ENCODE measurements at places on chromosomes 4 and X.
A peak's percentile ranks its signal among the peaks of the same experiment; 100 is the strongest.

- DNase-seq = peak; percentile 12
Measured at GRCh38 chrX:64204701-64205440, 637 bp downstream of the AMER1 start.

DNA sequence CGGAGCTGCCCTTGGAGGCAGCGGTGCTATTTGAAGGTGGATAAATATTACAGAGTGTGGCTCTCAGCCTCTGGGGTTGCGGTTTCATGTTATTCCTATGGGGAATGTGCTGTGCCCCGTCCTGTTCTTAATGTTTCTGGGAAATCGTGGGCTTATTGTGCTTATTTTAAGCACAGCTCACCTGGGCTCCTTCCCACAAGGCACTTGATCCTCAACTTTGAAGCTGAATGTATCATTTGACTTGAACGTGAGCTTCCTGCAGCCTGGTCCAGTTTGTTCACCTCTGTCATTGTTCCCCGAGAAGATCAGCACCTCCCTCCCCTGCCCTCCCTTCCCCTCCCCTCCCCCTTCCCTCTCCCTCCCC is 3.9 kb downstream of the SORCS2 start:
- no peak for DNase-seq

DNA sequence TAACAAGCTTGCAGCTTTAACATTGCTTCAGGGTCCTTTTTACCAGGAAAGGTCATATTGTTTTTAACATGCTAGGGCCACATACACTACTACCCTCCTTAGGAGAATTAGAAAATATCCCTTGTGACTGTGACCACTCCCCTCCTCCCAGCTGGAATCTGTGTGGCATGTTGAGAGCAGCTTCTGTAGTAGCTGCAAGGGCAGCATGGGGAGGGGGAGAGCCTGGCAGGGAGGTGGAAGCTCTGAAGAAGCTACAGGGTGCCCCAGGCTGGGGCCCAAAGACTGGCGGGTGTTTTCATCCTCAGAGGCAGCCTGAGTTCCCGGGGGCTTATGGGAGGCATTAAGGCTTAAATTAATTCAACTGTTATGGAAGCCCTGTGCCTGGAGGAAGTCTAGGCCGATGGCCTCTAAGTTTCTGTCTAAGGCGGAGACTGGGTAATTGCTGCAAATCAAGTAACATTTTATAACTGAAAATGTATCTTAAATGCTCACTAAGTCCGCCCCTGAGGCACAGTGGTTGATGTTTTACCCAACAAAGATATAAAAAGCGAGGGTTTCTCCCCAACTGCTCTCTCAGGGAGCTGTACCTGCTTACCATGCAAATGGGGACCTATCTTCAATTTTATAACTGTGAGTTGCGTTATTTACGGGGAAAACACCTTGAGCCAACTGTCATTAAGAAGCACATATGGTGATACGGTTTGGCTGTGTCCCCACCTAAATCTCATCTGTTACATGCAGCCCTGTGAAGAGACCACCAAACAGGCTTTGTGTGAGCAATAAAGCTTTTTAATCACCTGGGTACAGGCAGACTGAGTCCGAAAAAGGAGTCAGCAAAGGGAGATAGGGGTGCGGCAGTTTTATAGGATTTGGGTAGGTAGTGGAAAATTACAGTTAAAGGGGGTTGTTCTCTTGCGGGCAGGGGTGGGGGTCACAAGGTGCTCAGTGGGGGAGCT is 37.4 kb upstream of the STS start:
- no peak for DNase-seq

- no peak for DNase-seq
Measured at GRCh38 chr4:115376866-115377265, 263.4 kb upstream of the NDST4 start.

- DNase-seq = no peak
Measured at GRCh38 chr4:95095348-95095974, 337.7 kb downstream of the BMPR1B start.

DNA sequence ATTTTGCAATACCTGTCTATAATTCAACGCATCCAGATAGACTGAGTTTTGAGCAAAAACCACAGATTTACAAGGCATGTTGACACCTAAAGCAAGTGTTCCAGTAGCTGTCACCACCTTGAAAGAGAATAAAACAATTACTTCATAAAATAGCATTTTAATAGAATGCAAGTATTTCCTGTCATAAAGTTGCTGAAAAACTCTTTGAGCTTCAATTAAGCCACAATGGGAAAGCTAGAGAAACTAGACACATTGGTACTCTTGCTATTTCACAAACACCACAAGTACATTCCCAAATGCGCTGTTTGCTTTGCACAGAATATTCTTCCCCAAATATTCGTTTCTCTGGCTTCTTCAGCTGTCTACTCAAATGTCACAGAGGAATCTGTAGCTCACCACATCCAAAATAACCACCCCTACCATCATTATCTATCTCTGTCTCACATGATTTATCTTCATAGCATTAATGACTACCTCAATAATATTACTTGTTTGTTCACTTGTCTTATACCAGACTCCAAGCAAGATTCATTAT is 70.3 kb downstream of the DDX60 start:
- DNase-seq = no peak

GRCh38 chrX:104310090-104310489 is 55.4 kb upstream of the ESX1 start:
- DNase-seq = no peak

GRCh38 chrX:29257521-29257920 is 670.3 kb downstream of the IL1RAPL1 start:
- DNase-seq = no peak

DNA sequence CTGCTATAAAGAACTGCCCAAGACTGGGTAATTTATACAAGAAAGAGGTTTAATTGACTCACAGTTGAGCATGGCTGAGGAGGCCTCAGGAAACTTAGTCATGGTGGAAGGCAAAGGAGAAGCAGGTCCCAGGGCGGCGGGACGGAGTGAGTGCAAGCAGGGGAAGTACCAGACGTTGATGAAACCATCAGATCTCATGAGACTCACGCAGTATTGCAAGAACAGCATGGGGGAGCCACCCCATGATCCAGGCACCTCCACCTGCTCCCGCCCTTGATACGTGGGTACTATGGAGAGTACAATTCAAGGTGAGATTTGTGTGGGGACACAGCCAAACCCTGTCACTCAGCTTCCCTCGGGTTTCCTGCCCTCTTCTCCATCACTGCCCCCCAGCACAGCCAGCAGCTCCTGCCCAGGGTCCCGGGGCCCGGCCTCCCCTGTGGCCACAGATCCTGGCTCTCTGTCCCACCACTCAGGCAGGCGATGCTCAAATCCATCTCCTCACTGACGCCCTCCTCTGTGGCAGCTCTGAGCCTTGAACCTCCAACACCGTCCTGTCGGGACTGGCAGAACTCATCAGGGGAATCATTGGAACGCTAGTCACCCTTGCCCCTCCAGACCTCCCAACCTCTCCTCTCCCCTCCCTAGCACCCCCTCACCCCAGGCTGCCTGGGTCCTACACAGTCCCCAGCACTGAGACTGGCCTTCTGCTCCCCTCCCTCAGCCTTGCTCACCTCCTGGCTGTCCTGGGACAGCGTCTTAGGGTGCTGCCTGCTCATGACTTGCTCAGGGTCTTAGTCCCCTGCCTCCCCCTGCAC is 37.6 kb downstream of the FGFRL1 start:
- peak; percentile 29 for DNase-seq

GRCh38 chrX:153794897-153795816 is 689 bp downstream of the SSR4 start:
- peak; percentile 17 for DNase-seq

DNA sequence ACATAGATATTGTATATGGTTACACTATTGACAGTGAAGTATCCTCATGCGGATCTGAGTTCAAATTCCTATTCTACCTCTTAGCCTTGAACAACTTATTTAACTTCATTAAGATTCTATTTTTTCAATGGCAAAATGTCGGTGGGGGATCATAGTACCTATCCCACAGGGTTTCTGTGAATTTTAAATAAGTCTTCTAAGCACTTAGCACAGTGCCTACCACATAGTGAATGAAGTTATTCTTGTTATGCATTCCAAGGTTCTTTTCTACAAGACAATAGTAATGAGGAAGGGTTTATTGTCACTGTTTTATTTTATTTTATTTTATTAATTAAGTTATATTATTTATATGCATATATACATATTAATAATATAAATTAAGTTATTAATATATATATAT is 8.8 kb upstream of the ENAM start:
- DNase-seq = no peak

- no peak for DNase-seq
Measured at GRCh38 chr4:6095023-6095752, 77.0 kb upstream of the C4orf50 start.

DNA sequence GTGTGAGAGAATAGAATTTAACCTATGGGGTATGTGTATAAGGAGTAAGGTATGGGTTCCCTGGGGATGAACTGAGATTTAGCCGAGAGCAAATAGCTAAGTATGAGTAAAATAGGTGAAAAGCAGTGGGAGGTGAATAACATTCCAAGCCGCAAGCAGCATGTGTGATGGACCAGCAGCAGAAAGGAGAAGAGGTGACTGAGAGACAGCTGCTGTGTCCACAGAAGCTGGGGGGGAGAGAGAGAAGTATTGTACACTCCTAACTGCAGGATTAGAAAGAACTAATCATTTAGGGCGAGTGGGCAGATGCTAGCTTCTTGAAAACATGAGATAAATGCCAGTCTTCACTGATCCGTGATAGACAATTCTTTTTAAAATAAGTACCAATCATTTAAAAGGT is 296.0 kb downstream of the KLHL4 start:
- DNase-seq = no peak

GRCh38 chr4:65670331-65671031 is at the start of gene EPHA5:
TSS of gene EPHA5 (minus strand) at chr4:65670489. CDS start at chr4:65669742, 747 bp downstream.
- no peak for DNase-seq

- DNase-seq = no peak
Measured at GRCh38 chr4:100827756-100828155, 309.9 kb upstream of the EMCN start.

- DNase-seq = no peak
Measured at GRCh38 chrX:19986531-19986930, 4.3 kb downstream of the BCLAF3 start.

- no peak for DNase-seq
Measured at GRCh38 chr4:110799211-110799610, 176.3 kb upstream of the PITX2 start.

GRCh38 chr4:7677799-7678301 is 243.1 kb upstream of the PSAPL1 start:
- DNase-seq = no peak

DNA sequence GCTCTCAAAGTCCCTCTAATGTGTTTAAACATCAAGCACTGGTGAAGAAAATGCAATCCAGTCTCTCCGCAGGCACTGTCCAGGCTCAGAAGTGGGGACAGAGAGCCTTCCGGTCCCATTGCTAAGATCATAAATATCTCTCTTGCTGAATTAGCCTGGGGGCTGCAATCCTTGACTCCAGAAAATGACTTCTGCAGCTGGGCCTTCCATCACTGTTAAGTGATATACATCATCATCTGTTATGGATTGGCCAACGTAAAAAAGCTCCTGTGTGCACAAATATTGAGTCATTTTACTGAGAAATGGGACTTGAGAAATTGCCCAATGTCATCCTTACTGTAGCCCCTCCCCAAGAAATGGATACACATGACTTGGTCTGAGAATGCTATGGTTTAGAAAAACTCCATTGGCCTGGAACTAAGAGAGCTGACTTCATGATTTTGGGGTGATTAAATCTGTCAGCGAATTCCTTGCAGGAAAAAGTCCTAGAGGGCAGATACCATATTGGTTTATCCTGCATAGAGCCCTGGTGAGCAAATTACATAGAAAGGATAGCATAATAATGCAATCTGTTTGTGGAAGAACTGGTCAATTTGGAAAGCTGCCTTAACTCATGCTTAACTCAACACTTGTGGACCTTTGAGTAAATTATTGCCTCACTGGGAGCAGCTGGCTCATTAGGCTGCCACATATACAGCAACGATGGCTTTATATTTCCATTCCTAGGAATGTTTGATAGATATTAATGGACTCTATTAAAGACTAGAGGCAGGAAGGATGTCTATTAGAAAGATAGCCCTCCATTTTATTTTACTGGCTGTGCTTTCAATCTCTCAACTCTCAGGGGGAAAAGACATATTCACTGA is 346.1 kb downstream of the GBA3 start:
- DNase-seq = no peak

DNA sequence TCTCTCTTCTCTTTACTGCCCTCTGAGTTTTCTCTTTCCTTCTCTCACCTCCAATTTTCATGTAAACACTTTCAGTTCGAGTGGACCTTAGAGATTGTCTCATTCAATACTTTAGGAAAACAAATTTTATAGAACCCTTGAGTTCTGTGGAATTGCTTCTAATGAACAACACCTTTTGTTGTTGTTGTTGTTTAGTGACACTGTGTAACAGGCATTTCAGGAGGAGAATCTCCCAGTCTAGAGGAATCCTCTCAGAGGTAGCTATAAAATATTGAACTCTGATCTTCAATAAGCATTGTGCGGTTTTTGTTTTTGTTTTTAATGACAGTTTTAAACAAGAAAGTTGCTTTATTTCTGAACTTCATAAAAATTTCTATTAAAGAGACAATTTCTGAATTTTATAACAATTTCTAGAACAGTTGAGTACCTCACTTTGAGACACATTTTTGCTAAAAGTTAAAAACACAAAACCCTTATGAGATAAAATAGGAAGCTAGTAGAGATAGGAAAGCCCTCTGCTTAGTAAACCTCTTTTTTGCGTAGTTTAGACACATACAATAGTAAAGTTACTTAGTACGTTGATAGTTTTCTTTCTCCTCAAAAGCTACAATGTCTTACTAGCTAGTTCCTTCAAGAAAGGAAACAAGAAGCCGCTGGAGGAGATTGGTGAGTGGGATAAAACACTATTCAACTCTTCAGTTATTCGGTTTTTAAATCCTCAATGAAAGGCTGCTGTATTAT is 38.8 kb downstream of the CLCN3 start:
- DNase-seq = no peak

DNA sequence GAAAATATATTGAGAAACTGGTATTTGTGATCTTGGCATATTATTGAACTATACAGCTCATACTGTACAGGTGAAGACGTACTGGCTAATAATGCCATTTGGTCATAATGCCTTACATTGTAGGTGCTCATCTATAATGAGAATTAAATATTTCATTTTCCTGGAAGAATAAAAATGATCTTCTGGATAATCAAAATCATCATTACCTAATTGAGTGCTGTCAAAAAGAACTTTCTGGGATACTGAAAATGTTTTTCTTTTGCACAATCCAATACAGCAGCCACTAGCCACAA is 4.1 kb downstream of the RASGEF1B start:
- no peak for DNase-seq

DNA sequence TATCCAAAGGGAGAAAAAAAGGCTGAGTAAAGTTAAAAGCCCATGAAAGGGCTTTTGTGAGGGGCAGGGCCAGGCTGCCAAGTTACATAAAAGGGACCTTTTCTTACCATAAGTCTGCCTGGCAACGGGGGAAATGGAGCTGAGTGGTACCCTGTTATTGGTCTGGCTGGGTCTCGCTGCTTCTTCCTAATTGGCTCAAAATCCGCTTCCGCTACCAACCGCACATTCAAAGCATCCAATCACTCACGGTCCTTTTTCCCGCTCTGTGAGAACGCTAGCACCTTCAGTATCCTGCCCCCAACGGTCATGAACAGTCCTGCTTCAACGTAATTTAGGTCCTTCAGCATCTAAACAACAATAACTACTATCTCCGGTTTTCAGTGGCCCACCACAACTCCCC is 611 bp downstream of the TEX11 start:
- no peak for DNase-seq
